ENCODE measurements at places on chromosomes 1 and 21. TPM values are rescaled to one million over a fixed set of nuclear protein-coding genes. Genes with fewer than 3 reads are reported as not detected.

GRCh38 chr1:2382621-2383361, 8.6 kb downstream of the MORN1 start:
- DNase-seq, result no peak

DNA sequence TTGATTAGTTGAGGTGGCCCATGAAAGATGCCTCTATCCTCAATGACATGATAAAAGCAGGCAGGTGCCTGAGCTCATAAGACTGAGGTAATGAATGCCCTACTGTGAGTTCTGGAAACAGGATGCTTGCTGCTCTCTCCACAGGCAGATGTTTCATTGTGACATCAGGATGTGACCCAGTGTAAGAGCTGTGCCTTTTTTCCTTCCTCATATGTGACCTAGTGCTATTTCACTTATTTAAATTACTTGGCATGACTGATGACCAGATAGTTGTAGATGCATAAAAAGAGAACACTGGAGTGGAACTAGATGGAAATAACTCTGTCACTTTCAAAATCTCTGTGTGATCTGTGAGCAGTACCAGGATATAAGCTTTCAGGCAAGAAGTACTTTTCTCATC, 31.9 kb downstream of the KIF14 start:
- DNase-seq, result no peak

- DNase-seq, result no peak
Observed at GRCh38 chr1:21532496-21532895, 23.3 kb downstream of the ALPL start.

DNA sequence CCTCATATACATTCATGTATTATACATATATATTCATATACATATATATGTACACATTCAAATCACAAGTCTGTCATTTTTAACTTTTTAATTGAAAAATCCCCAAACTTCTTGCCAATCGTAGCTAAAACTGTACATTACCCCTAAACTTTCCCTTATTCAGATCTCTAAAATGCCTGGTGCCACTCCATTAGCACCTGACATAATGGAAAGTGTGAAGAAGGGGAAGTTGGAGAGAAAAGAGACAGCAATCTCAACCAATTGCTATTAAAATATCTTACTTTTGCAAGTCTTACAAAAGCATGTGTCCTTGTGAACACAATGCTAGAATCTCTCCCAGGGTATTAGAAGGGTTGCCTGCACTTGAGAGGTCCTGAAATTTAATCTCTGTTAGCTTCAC, 22.7 kb upstream of the PRKACB start:
- no peak for DNase-seq

DNA sequence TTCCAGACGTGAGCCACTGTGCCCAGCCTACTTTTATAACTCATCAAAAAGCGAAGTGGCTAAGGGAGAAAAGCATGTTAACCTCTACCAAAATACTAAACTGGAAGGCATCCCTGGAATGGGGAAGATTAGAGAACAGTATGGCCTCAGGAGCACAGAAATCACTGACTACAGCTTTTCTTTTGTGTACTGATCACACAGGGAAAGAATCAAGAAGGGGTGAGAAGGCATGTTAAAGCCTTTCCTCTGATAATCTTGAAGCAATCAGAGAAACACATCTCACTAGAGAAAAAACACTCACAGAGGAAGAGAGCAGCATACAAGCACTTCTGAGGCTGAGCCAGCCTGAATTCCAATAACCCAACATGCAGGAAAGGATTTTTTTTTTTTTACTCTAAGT, 10.7 kb downstream of the PCAT6 start:
- DNase-seq, result no peak

DNA sequence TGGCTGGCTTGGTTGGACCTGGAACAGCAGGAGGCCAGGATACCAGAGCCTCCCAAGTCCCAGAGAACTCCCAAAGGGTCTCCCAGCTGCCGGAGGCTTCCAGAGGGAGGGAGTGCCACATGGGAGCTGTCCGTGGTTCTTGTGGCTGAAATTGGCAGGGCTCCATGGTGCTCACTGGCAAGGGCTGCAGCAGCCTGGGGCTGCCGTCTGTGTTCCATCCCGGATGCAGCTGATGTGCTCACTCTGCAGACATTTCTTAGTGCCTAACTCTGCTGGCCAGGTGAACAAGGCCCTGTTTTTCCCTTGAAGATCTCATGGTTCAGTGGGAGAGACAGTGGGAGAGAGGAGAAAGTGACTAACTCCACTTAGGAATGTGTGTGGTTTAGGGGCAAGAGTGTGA, 261.1 kb downstream of the CAMTA1 start:
- no peak for DNase-seq

DNA sequence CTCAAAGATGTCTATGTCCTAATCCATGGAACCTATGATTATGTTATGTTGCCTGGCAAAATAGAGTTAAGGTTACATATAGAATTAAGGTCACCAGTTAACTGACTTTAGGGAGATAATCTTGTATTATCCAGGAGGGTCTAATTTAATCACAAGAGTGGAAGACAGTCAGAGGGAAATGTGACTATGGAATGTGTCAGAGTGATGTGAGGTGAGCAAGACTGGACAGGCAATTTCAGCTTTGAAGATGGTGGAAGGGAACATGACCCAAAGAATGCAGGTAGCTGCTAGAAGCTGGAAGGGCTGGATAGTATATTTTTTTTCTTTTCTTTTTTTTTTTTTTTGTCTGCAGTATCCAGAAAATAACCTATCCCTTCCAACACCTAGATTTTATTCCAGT, 241.7 kb upstream of the NEGR1 start:
- DNase-seq, result no peak

- no peak for DNase-seq
Observed at GRCh38 chr1:67804710-67805109, 28.6 kb downstream of the GNG12 start.

- no peak for DNase-seq
Observed at GRCh38 chr21:16176570-16176969, 446.8 kb downstream of the USP25 start.

GRCh38 chr1:237748171-237748960, 142.4 kb downstream of the ZP4 start:
- no peak for DNase-seq

DNA sequence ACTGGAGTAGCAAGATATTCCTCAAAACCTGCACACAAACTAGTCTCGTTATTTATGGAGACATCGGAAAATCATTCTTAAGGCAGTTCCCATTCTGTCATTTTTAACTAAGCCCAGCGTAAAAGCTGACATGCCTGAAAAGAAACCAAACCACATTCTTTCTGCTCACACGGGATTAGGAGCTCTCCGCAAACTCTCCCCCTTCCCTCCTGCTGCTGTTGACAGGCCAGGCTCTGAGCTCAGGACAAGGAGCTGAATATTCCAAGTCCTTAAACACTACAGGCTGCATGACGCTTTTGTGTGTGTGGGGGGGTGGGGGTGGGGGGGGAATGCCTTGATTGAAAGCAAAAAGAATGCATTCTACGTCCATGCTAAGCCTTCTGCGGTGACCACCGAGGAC, 5.2 kb downstream of the OLIG1 start:
- DNase-seq, result no peak

DNA sequence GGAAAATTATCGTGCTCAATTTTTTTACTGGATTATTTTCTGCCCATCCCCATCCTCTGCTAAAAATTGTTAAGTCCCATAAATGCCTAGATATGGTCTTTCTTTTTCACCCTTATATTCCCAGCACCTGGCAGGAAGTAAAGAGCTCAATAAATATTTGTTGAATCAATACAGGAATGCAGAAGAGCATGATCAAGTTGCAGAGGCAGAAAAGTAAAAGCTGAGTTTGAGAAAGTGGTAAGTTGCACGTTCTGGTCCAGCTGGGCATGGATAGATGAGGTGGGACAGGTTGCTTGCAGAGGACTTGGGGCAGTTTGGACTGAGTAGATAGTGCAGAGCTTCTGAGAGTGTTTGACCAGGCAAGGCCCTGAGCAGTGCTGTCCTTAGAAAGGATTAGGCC, 40.1 kb downstream of the ZNF281 start:
- DNase-seq, result no peak

FRRS1 gene
- 9.5 TPM for total RNA-seq

Data from prostate gland (tissue), 2 donors.